ENCODE measurements at places on chromosomes 5 and 9. TPM values are rescaled to one million over a fixed set of nuclear protein-coding genes. Genes with fewer than 3 reads are reported as not detected.
A peak's percentile ranks its signal among the peaks of the same experiment; 100 is the strongest.

BRINP1 gene
- total RNA-seq: not detected

CCNI2 gene
- 0.09 TPM for total RNA-seq

TCERG1 gene
- total RNA-seq: 66.2 TPM

GRCh38 chr5:148913985-148914431, 87.6 kb downstream of the ADRB2 start:
- DNase-seq: peak; percentile 93

DNA sequence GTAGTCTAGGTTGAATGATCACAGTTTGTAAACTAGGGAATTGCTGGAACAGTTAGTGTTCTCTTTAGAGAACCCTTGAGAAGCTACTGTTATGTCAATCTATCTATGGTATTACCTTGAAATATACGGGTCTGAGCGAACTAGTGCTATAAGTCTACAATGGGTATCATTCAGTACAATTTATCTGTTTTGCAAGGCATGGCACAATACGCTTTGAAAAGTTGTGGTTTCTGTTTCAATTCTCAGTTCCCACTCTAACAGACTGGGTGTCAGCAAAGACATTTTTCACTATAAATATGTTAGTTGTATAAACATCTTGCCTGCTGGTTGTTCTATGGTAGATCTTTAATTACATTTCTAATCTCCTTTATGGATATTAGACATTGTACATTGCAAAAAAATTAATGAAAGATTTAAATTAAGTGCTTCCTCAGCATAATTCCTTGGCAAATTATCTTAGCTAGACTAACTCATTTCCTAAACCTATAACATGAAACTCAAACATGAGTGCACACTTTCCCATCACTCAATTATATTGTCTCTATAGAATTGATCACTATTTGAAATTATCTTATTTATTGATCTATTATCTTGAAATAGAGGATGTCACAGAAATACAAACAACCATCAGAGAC, 24.9 kb upstream of the SLCO6A1 start:
- no peak for DNase-seq

GRCh38 chr9:137658781-137659180, 40.0 kb downstream of the EHMT1 start:
- no peak for DNase-seq

Data from Daoy (cell line).